Activated CD8-positive, alpha-beta memory T cell treated with anti-CD3 and anti-CD28 coated beads, Interleukin-2, amount 50 U/mL, for 4 hours (primary cell): ENCODE measurements at places on chromosomes 3 and 15.

DNA sequence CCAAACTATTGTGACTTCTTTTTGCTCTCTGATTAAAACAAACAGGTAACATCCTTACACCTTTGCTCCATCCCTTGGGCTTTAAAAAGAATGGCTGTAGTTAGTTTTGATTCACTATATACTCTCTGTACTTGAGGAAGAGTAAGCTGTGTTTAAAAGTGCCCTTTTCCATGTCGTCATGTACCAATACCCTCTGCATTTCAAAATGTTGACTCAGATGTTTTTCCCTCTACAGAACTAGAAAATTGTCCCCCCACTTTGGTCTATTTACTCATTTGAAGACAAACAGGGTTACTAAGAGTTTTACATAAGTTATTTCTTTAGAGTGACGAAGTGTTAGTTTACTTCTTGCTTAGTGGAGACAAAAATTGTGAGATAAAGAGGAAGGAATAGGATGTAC, 62.7 kb downstream of the TASOR start:
- no peak for DNase-seq

- DNase-seq: no peak
These were observed 20.8 kb upstream of the CNTN6 start for GRCh38 chr3:1072041-1072440.

- no peak for DNase-seq
These were observed 29.6 kb upstream of the SATB1 start for GRCh38 chr3:18454766-18455165.

GRCh38 chr3:134229038-134229437, 21.6 kb downstream of the RYK start:
- no peak for DNase-seq
